Lower lobe of right lung (tissue), 2 donors: ENCODE measurements at places on chromosomes 3 and 15. TPM values are rescaled to one million over a fixed set of nuclear protein-coding genes. Genes with fewer than 3 reads are reported as not detected.

- H3K27ac ChIP-seq = no peak overlapping the region
- H3K4me3 ChIP-seq = no peak overlapping the region
Measured at GRCh38 chr15:90988296-90988695, 6.0 kb downstream of the PRC1 start.

DNA sequence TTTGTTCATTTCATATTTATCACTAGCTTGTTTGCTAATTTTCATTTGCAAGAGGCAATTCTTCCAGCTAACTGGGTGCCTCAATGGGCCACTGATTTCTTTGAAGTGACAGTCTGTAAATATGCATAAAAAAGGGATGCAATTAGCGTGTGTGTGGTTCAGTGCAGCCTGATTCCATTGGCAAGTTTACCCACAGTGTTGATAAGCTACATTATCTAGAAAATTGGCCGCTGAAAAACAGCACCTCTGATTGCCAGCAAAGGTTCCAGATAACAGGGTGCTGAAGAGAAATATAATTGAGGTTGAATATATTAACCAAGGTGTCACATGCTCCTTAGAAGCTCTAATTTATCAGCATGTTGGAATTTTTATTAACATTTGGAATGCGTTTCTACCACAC is 76.9 kb downstream of the SAMMSON start:
- peaks cover 6% of the 10 kb centered on the region for H3K27me3 ChIP-seq
- DNase-seq = no peak
- no peaks in the 10 kb centered on the region for H3K4me1 ChIP-seq
- no peaks in the 10 kb centered on the region for H3K36me3 ChIP-seq
- no peak overlapping the region for H3K4me3 ChIP-seq
- H3K27ac ChIP-seq = no peak overlapping the region

The CD276 gene
- total RNA-seq = 55.0 TPM

- H3K27me3 ChIP-seq = no peaks in the 10 kb centered on the region
- no peak overlapping the region for H3K4me3 ChIP-seq
- H3K27ac ChIP-seq = no peak overlapping the region
- H3K36me3 ChIP-seq = no peaks in the 10 kb centered on the region
Measured at GRCh38 chr3:56197991-56198390, 270.3 kb downstream of the ERC2 start.

DNA sequence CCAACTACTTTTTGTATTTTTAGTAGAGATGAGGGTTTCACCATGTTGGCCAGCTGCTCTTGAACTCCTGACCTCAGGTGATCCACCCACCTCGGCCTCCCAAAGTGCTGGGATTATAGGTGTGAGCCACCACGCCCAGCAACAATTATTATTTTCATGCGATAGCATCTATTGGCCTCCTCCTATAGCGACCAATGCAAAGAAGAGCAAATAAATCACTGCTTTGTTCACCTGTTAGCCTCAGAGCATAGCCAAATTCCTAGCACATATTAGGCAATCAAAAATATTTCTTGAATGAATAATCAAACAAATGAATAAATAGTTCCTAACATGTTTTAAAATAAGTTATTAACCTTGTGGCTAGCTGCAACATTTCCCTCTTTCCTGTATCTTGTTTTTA is 36.8 kb upstream of the TNFSF10 start:
- H3K36me3 ChIP-seq = no peaks in the 10 kb centered on the region
- no peak for DNase-seq
- no peak overlapping the region for H3K4me3 ChIP-seq
- H3K27me3 ChIP-seq = no peaks in the 10 kb centered on the region
- peaks cover 67% of the 10 kb centered on the region for H3K4me1 ChIP-seq

GRCh38 chr3:14262212-14262611 is 83.6 kb downstream of the LSM3 start:
- H3K27me3 ChIP-seq = peaks cover 9% of the 10 kb centered on the region
- H3K27ac ChIP-seq = no peak overlapping the region
- no peaks in the 10 kb centered on the region for H3K36me3 ChIP-seq
- no peak overlapping the region for H3K4me3 ChIP-seq
- no peak for DNase-seq

GRCh38 chr3:58998476-58999117 is 51.2 kb downstream of the CFAP20DC start:
- no peaks in the 10 kb centered on the region for H3K4me1 ChIP-seq
- H3K36me3 ChIP-seq = no peaks in the 10 kb centered on the region
- H3K27me3 ChIP-seq = no peaks in the 10 kb centered on the region
- no peak for DNase-seq
- no peak overlapping the region for H3K4me3 ChIP-seq
- no peak overlapping the region for H3K27ac ChIP-seq

The ARL13B gene
- total RNA-seq = 21.1 TPM

The FRMD5 gene
- 0.12 TPM for total RNA-seq

The SLC51B gene
- total RNA-seq = 3.2 TPM

The RAB11A gene
- total RNA-seq = 218 TPM

DNA sequence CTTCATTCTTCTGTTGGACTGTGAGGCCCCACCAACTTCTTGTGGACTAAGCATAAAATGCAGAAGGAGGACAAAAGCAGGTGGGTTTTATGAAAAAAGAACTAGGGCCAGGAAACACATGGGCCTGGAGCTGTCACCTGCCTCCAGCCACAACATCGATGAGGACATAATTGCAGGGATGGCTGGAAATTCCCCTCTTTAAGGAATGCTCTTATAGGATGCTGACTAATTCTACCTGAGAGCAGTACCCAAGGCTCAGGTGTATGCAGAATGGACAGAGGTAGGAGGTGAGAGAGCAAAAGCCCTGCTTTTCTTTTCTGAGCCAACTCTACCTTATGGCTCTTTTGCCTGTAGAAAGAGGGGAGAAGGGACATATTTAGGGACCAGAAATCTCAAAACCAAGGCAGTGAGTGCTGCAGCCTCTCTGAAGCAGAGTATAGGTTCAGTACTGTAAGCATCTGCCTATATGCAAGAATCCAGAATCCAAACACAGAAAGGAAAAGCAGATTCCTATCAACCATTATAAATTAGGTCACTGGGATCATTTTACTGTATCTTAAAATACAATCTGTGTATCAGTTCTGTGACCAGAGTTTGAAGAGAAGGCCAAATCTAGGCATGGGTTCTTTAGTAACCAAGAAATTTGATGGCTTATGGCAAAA is 205.3 kb upstream of the WNT5A start:
- no peak for DNase-seq
- peaks cover 8% of the 10 kb centered on the region for H3K4me1 ChIP-seq
- no peak overlapping the region for H3K4me3 ChIP-seq
- no peaks in the 10 kb centered on the region for H3K36me3 ChIP-seq

GRCh38 chr3:63900459-63900858 is 11.7 kb downstream of the SCAANT1 start:
- H3K27me3 ChIP-seq = no peaks in the 10 kb centered on the region
- H3K4me1 ChIP-seq = peaks cover 13% of the 10 kb centered on the region
- H3K4me3 ChIP-seq = no peak overlapping the region
- DNase-seq = no peak
- peaks cover 22% of the 10 kb centered on the region for H3K36me3 ChIP-seq
- H3K27ac ChIP-seq = no peak overlapping the region

- no peaks in the 10 kb centered on the region for H3K27me3 ChIP-seq
- H3K4me3 ChIP-seq = no peak overlapping the region
- no peaks in the 10 kb centered on the region for H3K36me3 ChIP-seq
- H3K4me1 ChIP-seq = peaks cover 53% of the 10 kb centered on the region
Measured at GRCh38 chr3:50297384-50297775, 1.8 kb downstream of the HYAL3 start.

The VEPH1 gene
- total RNA-seq = 116 TPM

GRCh38 chr3:125058959-125059358 is 3.2 kb upstream of the HEG1 start:
- H3K27ac ChIP-seq = no peak overlapping the region
- no peak overlapping the region for H3K4me3 ChIP-seq
- DNase-seq = no peak
- no peaks in the 10 kb centered on the region for H3K27me3 ChIP-seq

The SPTBN5 gene
- 2.1 TPM for total RNA-seq

The CILP gene
- 10.2 TPM for total RNA-seq

DNA sequence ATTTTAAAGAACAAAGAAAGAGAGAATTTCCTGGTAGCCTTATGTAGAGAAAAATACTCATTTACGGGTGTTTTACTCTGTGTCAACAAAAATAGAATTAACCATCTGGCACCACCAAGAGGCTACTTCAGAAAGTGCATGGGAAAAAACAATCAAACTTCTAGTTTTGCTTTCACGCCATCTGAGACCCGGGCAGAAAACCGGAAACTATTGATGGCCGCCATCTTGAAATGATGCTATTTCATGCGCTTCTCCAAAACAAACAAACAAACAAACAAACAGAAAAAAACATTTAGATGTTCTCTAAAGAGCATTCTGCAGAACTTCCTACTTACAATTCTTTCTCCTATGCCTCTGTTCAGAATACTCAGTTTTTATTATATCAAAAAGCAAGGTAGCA is 49.4 kb upstream of the SYNPR start:
- no peak for DNase-seq
- no peaks in the 10 kb centered on the region for H3K36me3 ChIP-seq
- no peak overlapping the region for H3K4me3 ChIP-seq
- H3K27ac ChIP-seq = no peak overlapping the region
- no peaks in the 10 kb centered on the region for H3K27me3 ChIP-seq
